ENCODE measurements at places on chromosomes 7 and 10. TPM values are rescaled to one million over a fixed set of nuclear protein-coding genes. Genes with fewer than 3 reads are reported as not detected.

- no peak for DNase-seq
Measured at GRCh38 chr10:122419016-122419415, 35.4 kb upstream of the ARMS2 start.

- DNase-seq, result no peak
Measured at GRCh38 chr7:46424934-46425333, 503.9 kb upstream of the IGFBP3 start.

DNA sequence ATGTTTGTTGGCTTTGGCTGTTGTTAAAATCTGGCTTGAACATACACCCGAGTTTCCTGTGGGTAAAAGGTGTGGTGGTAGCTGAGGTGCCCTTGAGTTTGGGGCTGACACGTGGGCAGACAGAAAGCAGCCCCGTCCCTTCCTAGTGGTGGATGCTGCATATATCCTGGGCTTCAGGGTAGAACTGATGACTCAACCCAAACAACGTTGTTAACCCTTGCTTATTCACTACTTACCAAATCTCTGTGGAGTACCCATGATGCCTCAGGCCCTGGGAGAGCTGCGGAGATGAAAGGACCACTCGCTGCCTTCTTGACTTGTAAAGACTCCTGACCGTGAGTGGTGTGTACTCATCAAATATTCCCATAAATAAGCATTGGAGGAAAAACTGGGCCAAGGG lies 245.1 kb downstream of the RAB11FIP2 start:
- DNase-seq, result no peak

PIP gene
- not detected for total RNA-seq

NT5C3A gene
- 22.7 TPM for total RNA-seq
